Stimulated activated CD4-positive, alpha-beta T cell treated with anti-CD3 and anti-CD28 coated beads, Interleukin-1b, Interleukin-23, amount 100 ng/mL, for 1 hour (primary cell): ENCODE measurements at places on chromosomes 11 and 22.
A peak's percentile ranks its signal among the peaks of the same experiment; 100 is the strongest.

GRCh38 chr22:29499852-29500251 is 19.8 kb downstream of the NEFH start:
- no peak for DNase-seq

DNA sequence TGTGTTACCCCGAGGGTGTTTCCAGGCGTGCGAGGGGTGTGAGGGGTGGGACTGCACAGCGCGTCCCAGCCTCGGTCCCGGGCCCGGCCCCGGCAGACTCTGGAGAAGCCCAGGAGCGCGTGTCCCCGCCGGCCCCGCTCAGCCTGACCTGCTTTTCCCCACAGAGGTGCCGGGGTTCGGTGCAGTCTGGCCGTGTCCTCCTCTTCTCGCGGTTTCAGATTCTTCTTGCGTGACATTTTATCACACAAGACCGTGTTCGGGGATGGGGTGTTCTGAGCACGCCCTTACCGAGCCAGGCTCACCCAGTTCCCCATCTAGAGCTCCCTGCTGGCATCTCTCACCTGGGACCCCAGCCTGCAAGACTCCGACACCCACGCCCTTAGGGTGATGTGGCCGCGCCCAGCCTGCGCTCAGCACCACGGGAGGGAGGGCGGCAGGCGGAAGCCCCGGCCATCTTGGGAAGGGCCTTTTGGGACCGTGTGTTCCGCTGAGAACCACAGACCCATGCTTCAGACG is 775.6 kb downstream of the BRD1 start:
- no peak for DNase-seq

- no peak for DNase-seq
Observed at GRCh38 chr11:130778026-130778425, 138.3 kb downstream of the SNX19 start.

- no peak for DNase-seq
Observed at GRCh38 chr11:830295-831117, 2.2 kb upstream of the CD151 start.

- DNase-seq: no peak
Observed at GRCh38 chr11:14380947-14381561, 22.1 kb upstream of the RRAS2 start.

GRCh38 chr11:115652094-115652493 is 147.9 kb upstream of the CADM1 start:
- no peak for DNase-seq

GRCh38 chr11:87430821-87431220 is 393.1 kb downstream of the TMEM135 start:
- DNase-seq: no peak

DNA sequence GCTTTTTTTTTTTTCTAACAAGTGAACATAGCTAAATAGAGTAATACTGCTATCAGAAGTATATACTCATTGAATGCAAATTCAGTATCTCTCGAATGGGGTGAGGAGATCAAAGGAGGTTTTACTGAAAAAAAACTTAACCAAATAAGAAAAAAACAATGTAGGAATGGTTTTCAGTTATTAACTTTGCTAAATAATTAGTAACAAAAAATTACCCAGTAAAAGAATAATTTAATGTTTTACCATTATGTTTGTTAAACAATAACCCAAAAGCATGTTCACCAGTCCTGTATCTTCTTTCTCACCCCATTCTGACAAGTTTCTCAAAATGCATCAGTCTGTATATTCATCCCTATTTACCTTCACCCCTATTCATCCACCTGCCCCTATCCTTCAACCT is 22.6 kb upstream of the CTSC start:
- DNase-seq: no peak

DNA sequence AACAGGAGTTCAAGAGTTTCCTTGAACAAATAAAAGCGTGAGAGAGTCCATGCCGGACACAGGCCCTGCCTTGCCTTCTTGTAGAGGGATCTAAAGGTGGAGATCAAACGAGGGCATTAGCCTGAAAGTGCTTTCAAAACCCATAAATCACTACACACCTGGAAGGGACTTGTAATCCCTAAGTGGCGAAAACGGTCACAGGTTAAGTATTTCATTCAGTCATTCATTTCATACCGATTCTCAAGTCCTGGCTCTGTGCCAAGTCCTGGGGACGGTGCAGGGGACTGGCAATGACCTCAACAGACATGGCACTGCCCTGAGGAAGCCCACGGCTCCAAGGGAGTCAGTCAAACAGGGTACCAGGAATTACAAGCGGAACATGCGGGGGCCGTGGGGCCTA is 26.6 kb downstream of the ELFN2 start:
- no peak for DNase-seq

- DNase-seq: no peak
Observed at GRCh38 chr11:61555051-61555969, 25.6 kb downstream of the SYT7 start.

GRCh38 chr11:110349138-110349996 is 53.0 kb upstream of the RDX start:
- no peak for DNase-seq

- DNase-seq: no peak
Observed at GRCh38 chr11:95076416-95076815, 9.7 kb downstream of the SRSF8 start.

DNA sequence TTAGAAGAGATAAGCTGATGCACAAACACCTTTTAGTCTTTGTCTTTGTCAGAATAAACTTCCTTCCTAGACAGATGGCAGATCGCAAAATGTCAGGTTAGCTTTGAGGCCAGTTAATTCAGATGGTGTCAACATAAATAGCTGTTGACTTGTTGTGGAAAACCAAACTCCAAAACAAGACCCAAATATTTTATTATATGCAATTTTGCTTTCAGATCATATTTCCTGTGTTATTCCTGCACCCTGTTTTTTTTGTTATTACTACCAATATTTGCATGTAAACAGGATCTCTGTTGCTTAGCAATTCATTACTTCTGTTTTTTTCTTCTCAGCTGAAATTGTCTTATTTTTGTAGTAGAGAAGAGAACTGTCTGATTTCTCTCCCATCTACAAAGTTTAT is 316.0 kb downstream of the ETS1 start:
- DNase-seq: no peak

- no peak for DNase-seq
Observed at GRCh38 chr11:28592141-28592540, 484.0 kb downstream of the METTL15 start.

GRCh38 chr11:120078397-120078796 is 59.5 kb downstream of the TRIM29 start:
- no peak for DNase-seq

DNA sequence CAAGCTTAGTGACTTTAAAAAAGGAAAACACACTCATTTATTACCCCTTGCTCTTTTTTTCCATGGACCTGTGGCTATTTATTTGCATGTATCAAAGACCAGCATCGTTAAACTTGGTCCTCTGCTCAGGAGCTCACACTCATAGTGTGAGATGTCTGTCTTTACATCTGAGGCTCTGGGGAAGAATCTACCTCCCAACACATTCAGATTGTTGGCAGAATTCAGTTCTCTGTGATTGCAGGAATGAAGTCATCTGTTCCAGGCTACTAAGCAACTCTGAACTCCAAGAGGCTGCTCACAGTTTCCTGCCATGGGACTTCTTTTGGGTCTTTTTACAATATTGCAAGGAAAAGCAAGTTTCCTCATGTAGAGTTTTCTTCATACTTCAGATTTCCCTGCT is 138.8 kb downstream of the LRRC4C start:
- no peak for DNase-seq

GRCh38 chr11:7905961-7906429 is 25.1 kb downstream of the OR10A6 start:
- no peak for DNase-seq

DNA sequence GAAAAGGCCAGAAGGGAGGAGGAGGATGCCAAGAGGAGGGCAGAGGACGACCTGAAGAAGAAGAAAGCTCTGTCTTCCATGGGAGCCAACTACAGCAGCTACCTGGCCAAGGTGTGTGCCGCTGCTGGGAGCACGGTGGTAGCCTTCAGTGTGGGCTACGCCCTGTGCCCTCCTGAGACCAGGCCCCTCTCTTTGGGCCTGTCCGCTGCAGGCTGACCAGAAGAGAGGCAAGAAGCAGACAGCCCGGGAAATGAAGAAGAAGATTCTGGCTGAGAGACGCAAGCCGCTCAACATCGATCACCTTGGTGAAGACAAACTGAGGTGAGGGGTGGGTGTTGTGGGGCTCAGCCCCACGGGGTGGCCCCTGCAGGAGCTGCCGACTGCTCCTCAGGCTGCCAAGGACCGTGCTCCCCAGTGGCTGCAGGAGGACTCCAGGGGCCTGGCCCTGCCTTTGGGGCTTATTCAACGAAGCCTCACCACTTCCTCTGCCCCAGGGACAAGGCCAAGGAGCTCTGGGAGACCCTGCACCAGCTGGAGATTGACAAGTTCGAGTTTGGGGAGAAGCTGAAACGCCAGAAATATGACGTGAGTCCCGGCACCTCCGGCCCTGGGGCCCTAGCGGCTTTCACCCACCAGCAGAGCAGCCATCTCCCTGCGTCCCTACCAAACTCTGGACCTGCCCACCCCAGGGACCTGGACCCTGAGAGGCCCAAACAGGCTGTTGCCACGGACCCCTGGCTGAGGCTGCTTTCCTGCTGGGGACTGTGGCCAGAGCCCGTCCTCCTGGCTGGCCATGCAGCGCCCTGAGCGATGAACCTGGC is 12.6 kb upstream of the MRPL23 start:
- no peak for DNase-seq

- DNase-seq: no peak
Observed at GRCh38 chr11:22346282-22346681, 8.1 kb downstream of the SLC17A6 start.

- no peak for DNase-seq
Observed at GRCh38 chr22:21624120-21624879, 5.5 kb downstream of the YDJC start.

- no peak for DNase-seq
Observed at GRCh38 chr11:86447763-86448480, 73.2 kb downstream of the CCDC81 start.

GRCh38 chr11:48172818-48173609 is 43.6 kb upstream of the OR4B1 start:
- peak; percentile 22 for DNase-seq

GRCh38 chr11:111112614-111113013 is 132.9 kb upstream of the POU2AF2 start:
- DNase-seq: no peak

GRCh38 chr11:662689-663274 is 25.7 kb downstream of the DRD4 start:
- DNase-seq: peak; percentile 14

GRCh38 chr11:111230122-111230465 is 15.4 kb upstream of the POU2AF2 start:
- DNase-seq: no peak

GRCh38 chr11:5746614-5747013 is 7.4 kb upstream of the OR52N4 start:
- no peak for DNase-seq

GRCh38 chr11:103958475-103959215 is 77.8 kb upstream of the DDI1 start:
- no peak for DNase-seq

DNA sequence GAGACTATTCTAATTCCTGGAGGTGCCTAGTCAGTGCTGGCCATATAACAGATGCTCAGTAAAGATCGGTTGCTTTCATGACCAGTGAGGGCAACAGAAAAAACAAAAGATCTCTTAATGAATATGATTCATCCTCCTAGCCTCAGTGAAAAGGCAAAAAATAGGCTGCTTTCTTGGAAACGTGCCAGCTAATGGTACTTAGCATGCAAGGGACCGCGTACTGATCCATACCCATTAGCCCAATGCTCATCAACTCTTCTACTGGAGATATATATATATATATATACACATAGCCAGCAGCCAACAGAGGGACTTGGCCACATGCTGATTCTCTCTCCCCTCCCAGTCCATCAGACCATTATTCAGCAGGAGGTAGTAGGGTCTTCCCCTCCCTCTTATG is 320.4 kb downstream of the KIRREL3 start:
- DNase-seq: no peak

GRCh38 chr11:57903011-57903410 is 120.7 kb upstream of the OR9Q1 start:
- no peak for DNase-seq

DNA sequence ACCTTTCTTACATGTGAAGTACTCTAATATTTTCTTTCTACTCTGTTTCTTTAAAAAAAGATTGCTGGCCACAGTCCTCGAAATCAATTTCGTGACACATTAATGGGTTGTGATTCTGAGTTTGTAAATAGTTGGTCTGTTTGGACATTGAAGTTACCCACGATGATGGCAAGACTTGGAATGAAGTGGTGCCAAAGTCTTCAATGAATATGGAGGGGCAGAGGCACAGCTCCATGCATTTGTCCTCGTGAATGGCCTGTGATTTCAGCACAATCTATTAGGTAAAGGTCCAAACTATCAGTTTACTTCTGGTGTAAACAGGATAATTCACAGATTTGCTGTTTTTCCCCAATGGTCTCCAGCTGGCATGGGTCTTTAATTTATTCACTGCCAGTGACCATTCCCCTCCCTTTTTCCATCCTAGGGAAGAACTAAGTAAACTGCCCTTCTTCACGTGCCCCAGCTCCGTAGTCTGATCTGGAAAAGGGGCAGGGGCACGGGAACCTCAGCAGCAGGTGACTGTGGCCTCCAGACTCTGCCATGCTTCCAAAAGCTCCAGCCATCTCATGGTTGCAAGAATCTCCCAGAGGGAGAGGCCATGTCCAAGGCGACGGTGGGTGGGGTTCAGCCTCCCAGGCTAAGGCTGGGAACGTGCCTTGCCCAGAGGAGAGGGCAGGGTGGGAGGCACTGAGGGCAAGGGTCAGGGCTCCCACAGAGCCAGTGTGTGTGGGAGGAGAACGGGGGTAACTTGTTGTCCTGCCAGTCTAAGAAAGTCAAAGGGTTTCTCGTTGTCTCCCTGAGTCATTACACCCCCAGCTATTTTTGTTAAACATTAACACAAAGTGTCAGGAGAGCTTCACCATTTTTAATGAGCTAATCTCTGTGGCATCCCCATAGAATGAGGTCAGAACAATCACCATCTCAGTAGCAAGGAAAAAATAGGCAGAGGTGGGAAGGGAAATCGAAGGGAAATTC is 16.9 kb upstream of the PEX26 start:
- no peak for DNase-seq

DNA sequence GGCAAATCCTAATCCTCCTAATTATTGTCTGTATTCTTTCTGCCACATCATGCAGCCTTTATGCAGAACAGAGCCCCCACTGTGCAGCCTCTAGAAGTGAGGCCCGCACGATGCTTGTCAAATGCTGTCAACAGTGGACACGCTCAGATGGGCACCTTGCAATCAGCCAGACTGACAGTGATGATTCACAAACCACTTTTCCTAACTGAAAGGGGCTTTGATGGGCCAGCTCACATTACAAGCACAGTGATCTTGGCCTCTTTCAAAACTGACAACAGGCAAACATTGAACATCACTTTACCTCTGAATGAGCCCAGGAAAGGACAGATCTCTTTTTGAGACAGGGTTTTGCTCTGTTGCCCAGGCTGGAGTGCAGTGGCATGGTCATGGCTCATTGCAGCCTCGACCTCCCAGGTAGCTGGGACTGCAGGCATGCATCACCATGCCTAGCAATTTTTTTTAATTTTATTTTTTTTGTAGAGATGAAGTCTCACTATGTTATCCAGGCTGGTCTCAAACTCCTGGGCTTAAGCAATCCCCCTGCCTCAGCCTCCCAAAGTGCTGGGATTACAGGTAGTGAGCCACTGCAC is 18.0 kb upstream of the E2F8 start:
- no peak for DNase-seq

- no peak for DNase-seq
Observed at GRCh38 chr11:66277471-66278362, at the start of gene CNIH2. Gene CNIH2, plus strand, starts transcription at chr11:66278175. Its CDS starts 282 bp downstream, at chr11:66278457.
